Cerebellum (tissue), 4 donors: ENCODE measurements at places on chromosomes 4 and X. TPM values are rescaled to one million over a fixed set of nuclear protein-coding genes. Genes with fewer than 3 reads are reported as not detected.

NKX6-1 gene
- total RNA-seq = 0.09 TPM

DKK2 gene
- 3.9 TPM for total RNA-seq

ARHGAP36 gene
- total RNA-seq = 0.82 TPM

ARHGAP4 gene
- 9.3 TPM for total RNA-seq

MAGEA2B gene
- total RNA-seq = not detected

GPR82 gene
- not detected for total RNA-seq

PRDM5 gene
- total RNA-seq = 29.8 TPM

GABRG1 gene
- 22.3 TPM for total RNA-seq

RXFP1 gene
- 0.45 TPM for total RNA-seq

NHSL2 gene
- total RNA-seq = 5.4 TPM

CSAG2 gene
- total RNA-seq = not detected

PLS3 gene
- 14.6 TPM for total RNA-seq

ARL9 gene
- 3.2 TPM for total RNA-seq

SLC9B1 gene
- total RNA-seq = 4.3 TPM

INPP4B gene
- 12.8 TPM for total RNA-seq

AKAP4 gene
- not detected for total RNA-seq

MAGEB2 gene
- total RNA-seq = not detected

TBC1D14 gene
- 94.1 TPM for total RNA-seq

RPS6KA3 gene
- 35.1 TPM for total RNA-seq

SHOX gene
- 0.18 TPM for total RNA-seq

TMEM165 gene
- 93.5 TPM for total RNA-seq

JAKMIP1 gene
- 10.7 TPM for total RNA-seq

MAOB gene
- total RNA-seq = 1.7 TPM

SPIN2A gene
- total RNA-seq = 1.9 TPM

CA5B gene
- 10.2 TPM for total RNA-seq
